Hindlimb muscle (tissue), 1 donor: ENCODE measurements at places on chromosomes 6 and 20.

DNA sequence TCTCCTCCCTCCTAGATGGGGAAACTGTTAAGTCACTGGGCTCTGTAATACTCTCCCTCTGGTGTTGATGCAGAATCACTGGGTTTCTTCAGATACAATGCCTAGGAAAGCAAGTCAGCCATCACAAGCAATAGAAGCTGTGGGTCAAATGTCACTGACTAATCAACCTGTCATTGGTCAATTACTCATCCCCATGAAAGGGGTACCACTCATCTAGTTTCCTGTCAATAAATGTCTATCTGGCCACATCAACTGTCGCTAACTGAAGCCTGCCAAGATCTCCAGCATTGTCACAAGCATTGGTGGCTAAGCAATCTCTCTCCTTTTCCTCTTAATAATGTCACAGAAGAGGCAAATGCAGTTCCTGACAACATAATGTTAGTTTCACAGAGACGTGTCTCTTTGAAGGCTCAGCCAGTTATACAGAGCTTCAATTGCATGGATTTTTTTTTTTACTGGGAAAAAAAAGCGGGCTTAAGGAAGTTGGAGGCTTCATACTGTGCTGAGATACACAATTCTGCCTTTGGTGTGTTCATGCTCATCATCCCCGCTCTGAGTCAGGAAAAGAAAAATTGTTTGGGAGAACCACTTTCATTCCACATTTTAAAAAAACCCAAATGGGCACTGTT lies 355.9 kb downstream of the BTBD9 start:
- DNase-seq = no peak

GRCh38 chr20:16069389-16070010 lies 503.7 kb downstream of the KIF16B start:
- no peak for DNase-seq

DNA sequence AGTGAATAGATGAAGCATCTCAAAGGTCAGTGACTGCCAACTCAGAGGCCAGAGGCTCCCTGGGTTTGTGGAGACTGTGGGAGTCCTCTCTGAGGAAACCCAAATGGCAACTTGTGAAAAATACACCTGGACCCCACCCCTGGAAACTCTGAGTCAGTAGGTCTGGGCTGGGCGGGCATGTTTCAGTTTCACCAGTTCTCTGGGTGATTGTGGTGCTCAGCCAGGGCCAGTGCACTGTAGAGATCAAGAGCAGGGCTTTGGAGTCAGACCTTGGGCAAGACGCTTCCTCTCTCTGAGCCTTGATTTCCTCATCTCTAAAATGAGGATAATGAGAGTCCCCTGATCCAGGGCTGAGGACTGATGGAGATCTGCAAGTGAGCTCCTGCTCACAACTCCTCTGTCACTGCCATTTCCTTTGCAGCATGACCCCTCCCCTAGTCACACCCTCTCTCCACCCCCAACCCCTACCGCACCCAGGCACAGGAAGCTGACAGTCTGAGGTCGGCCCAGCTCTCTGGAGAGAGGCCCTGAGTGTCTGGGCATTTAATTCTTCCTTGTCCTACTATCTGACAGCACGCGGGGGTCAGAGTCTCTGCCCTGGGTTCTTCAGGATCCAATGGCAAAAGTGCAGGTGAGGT lies 5.1 kb downstream of the DEF6 start:
- DNase-seq = no peak

- DNase-seq = no peak
Measured at GRCh38 chr6:19204445-19204844, 632.7 kb upstream of the ID4 start.

DNA sequence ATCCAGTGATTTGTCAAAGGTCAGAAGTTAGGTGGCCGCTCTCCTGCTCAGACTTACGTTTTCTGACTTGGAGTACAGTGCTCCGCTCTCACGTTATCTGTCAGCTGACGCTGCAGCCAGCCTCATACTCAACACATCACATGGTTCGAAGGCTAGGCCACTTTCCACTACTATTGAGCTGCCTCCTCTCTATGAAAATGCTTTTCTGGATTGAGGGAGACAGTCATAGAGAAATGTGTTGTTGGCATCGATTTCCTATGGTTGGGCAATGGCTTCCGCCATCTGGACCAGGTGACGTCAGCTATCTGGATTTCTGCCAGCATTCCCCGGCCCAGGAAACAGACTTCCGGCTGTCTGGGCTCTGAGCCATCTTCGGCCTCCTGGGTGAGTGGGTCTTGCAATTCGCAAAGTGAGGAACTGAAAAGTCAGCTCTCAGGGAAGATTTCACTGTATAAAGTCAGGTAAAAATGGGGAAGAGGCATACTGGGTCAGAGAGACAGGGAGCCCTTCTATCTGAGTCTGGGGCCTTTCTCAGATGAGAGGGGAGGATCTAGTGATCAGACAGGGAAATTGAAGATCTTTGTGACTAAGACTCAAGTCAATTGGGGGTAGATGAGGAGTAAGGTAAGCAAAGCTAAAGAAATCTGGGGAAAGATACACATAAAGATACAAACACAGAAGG lies 37.5 kb upstream of the IER3 start:
- peak; percentile 97 for DNase-seq

GRCh38 chr6:136073216-136073615 lies 176.9 kb downstream of the MTFR2 start:
- no peak for DNase-seq
